ENCODE measurements at places on chromosomes 1 and 21.
A peak's percentile ranks its signal among the peaks of the same experiment; 100 is the strongest.

GRCh38 chr21:31509194-31510017, 150.1 kb upstream of the SOD1 start:
- DNase-seq, result no peak

DNA sequence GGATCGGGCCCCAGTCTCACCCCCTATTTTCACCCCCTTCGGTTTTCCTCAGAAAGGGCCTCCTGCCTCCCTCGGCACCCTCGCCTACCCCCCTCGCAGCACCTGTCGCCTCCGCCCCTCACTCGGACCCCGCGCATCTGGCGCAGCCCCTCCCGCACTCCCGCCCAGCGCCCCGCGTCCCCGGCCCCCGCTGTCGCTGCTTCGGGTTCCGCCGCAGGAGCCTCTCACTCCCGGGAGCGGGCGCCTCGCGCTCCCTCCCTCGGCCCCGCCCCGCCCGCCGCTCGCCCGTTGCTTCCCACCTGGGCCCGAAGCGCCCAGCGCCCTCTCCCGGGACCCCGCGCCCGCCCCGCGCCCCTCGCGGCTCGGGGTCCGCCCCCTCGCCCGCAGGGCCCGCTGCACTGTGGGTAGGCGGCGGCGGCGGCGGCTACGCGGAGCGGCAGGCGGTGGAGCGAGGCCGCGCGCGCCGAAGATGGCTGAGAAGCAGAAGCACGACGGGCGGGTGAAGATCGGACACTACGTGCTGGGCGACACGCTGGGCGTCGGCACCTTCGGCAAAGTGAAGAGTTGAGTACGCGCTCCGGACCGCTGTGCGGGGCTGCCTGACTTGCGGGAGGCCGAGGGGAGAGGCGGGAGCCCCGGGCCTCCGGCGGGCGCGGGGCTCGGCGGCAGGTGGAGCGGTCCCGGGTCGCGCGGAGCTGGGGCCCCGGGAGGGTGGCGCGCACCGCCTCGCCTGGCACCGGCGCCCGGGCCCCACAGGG, at the start of gene PRKAA2:
Gene PRKAA2 (plus strand): TSS at position 396 of the 758 bp plus-strand sequence. CDS start 74 bp downstream, at position 470.
- peak; percentile 65 for DNase-seq

DNA sequence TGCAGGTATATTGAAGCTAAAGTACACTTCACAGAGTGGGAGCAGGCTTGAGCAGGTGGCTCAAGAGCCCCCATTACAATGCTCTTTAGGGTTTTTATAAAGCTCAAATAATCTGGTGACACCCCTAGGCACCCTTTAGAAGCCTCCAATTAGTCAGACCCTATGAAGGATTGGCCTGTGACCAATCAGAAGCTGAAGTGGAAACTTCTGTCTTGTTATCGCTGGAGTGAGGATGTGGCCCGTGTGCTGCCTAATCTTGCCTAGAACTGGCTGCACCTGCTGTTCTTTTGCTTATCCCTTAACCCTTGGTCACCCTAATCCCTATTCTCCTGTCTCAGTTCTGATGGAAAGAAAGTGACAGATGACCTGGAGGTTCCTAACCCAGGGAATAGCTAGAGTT, 70.8 kb upstream of the ABCG1 start:
- no peak for DNase-seq

- no peak for DNase-seq
Observed at GRCh38 chr1:232682248-232682647, 52.3 kb upstream of the SIPA1L2 start.

- DNase-seq, result peak; percentile 47
Observed at GRCh38 chr1:152182944-152183361, 23.9 kb upstream of the RPTN start.

DNA sequence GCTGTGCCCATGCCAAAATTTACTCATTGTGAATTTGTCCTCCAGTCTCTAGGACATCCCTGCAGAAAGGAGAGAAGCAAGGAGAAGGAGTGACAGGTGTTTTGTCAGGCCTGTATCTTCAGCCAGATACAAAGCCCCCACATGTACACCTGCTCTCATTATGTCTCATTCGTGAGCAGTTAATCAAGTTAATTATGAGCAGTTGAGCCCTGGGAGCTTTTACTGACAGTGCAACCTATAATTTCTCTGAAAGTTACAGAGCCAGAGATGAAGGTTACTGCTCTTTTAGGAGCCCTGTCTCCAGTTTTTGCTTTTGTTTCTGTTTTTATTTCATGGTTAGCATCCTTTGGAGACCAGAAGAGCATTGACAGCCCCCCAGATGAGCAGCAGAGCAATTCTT, 5.0 kb upstream of the ILDR2 start:
- no peak for DNase-seq

DNA sequence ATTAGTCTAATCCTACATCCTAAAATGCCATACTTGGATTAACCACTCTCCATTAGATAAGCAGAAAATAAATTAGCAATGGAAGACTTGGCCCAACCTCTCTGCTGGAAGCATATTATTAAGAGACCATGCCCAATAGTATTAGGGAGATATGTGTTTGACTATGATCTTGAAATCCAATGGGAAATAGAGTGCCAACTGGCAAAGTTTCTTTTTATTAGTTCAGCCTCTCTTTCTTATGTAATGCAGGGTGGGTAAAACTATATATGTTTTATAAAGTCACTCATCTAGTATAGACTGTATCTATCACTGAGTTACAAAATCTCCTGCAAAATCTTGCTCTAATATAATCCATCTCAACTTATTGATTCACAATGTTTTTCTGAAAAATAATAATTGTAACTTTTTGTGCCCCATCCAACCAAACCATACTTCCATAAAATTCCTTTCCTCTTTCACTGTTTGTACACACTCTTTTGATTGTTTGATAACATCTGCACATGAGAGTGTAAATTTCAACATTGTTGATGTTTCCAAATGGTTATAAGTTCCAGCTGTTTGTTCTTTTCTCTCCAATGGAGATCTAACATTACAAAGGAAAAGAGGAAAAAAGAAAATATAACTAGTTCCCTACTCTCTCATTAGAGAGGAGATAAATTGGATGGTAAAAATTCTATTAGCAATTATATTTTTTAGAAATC, 408.1 kb upstream of the ADGRL2 start:
- DNase-seq, result no peak
